Umbilical cord (tissue), 2 donors: ENCODE measurements at places on chromosomes 12 and 14.
A peak's percentile ranks its signal among the peaks of the same experiment; 100 is the strongest.

DNA sequence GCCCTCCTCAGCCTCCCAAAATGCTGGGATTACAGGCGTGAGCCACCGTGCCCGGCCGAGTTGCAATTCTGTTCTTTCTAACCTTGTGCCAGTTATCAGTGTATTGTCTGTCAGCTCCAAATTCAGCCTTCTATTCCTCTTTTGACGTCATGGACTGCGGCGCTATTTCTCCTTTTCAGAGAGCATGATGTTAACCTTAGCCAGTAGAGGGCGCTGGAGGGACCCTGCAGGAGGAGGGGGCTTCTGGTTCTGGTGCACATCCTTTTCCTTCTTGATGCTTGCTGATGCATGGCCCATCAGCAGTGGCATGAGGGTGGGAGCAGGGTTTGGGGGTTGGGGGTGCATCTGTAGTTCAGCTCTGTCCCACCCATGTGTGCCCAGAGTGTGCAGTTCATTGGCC lies 179.3 kb upstream of the RMST start:
- DNase-seq = no peak

DNA sequence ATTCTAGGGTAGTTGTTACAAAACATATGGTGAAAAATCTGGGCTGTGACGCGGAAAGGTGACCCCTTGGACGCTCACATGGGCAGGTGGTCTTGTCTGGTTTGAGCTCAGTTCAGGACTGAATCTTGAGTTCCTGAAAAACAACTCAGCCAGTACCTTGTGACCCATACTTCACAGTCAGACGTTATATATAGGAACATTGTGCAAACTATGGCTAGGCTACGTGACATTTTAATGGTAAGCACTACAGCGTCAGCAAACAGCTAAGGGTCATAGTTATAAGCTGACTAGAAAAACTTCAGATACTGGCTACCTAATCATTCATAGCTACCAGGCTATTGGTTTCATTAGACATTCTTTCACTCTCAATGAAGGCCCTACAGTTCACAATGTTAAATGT lies 14.8 kb upstream of the EDDM3A start:
- peak; percentile 13 for DNase-seq

DNA sequence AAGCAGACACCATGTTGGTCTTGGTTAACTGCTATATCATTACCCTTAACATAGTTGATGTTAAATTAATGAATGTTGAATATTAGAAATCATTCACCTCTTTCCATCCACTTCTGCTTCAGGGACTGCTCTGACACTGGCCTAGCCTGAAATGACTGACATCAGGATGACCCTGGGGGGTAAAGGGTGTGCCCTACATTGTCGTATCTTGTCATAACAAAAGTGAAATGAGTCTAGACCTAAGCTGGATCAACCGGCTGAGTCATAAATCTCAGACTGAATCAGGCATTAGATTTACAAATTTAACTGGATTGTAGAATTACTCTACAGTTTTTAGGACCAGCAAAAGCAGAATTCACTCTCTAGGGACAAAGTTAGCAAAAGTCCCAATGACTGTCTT lies 35.3 kb downstream of the KICS2 start:
- DNase-seq = no peak

GRCh38 chr14:23121361-23121771 lies 2.3 kb upstream of the CEBPE start:
- DNase-seq = peak; percentile 75

- peak; percentile 33 for DNase-seq
These were observed 67.1 kb upstream of the BCL2L14 start for GRCh38 chr12:12003609-12004008.

DNA sequence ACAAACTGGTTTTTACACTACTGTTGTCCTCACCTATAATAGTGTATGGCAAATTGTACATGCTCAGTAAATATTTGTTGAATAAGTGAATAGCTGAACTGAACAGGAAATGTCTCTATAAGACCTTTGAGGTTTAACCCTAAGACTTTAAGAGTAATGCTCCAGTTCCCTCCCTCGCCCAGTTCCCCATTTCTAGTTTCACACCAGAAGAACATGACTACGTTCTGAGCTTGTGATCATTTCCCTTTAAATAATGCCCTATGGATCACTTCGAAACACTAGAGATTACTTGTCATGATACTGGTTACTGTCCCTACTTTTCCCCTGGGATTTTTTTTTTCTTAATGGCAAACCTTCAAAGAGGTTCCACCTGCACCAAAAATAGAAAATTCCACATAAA lies 69.3 kb downstream of the PRKD1 start:
- DNase-seq = no peak

- no peak for DNase-seq
These were observed 46.3 kb downstream of the FLRT2 start for GRCh38 chr14:85576218-85576617.
